ENCODE measurements at places on chromosomes 2 and 18.

DNA sequence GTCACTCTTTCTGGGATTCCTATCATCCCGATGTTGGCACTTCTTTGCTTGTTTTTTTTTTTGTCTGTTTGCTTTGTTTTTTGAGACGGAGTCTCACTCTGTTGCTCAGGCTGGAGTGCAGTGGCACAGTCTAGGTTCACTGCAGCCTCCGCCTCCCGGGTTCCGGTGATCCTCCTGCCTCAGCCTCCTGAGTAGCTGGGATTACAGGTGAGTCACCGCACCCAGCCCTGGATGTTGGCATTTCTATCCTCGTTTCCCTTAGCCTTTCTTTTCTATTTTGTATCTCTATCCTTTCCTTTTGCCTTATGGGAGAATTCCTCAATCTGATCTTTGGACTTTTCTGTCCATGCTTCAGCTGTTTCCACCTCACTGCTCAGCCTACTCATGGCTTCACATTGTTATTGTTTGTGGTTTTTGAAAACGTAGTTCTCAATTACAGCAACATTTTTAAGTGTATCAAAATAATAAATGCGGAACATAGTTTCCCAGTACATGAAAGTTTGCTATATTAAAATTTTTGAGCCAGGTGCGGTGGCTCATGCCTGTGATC is 62.1 kb upstream of the ZNF516 start:
- no peak for DNase-seq

GRCh38 chr2:1685957-1686783 is 58.1 kb downstream of the PXDN start:
- no peak for DNase-seq

GRCh38 chr2:66604976-66605375 is 170.1 kb downstream of the MEIS1 start:
- DNase-seq, result no peak

GRCh38 chr2:234550056-234550455 is 53.2 kb upstream of the ARL4C start:
- DNase-seq, result no peak

GRCh38 chr2:86794861-86795260 is 4.1 kb upstream of the CD8A start:
- no peak for DNase-seq

DNA sequence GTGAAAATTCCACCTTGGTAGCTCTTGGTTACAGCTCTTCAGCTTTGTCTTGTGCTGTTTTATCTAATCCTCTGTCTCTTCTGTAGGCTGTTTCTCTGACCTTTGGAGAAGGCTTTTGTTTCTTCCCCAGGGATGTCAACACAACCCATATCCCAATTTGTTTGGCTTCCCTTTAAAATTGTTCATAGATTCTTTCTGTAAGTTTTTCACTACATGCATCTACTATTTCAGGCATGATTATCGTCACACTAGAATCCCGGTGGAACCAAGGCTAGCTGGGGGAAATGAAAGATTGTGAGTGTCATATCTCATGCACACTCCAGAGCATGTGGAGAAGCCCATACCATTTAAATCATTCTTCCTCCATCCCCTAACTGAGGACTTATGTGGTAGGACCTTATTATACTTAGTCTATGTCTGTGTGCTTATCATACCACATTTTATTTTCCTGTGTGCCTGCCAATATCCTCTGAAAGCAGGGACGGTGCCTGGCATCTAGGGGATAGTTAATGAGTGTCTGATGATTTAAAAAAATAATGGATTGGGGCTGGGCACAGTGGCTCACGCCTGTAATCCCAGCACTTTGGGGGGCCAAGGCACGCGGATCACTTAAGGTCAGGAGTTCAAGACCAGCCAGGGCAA is 59.9 kb downstream of the CRIM1 start:
- DNase-seq, result no peak

DNA sequence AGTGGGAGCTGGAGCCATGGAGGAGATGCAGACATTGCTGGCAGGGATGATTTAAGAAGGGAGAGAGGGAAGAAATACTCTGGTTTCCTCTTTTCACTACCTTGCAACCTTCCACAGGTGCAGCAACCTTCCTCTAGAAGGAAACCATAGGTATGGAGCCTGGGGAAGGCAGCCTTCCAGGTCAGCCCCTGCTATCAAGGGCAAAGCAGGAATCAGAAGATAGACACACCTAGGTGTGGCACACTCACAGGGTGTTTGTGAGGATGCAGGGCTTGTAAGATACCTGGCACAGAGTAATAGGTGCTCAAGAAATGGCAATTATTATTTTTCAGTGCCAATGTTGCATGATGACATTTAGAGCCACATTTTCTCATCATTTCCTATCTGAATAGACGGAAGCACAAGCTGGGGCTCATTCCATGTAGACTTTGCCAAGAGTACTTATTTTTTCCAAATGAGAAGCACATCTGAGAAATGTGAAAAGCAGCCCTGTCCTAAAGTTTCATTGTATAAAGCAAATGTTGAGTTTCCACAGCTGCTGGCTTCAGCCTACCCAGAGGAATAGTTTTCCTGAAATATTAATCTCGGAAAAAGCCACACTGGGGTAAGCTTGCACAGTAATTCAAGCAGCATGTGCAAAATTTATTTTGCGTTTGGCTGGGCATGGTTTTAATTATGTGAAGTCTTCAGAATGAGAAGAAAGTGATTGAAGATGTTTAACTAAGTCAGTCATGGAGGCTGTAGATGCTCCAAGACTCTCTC is 20.6 kb downstream of the EVA1A start:
- DNase-seq, result no peak

GRCh38 chr2:215791481-215791937 is 221.8 kb downstream of the MREG start:
- DNase-seq, result no peak

GRCh38 chr2:144462266-144462665 is 57.7 kb downstream of the ZEB2 start:
- no peak for DNase-seq

DNA sequence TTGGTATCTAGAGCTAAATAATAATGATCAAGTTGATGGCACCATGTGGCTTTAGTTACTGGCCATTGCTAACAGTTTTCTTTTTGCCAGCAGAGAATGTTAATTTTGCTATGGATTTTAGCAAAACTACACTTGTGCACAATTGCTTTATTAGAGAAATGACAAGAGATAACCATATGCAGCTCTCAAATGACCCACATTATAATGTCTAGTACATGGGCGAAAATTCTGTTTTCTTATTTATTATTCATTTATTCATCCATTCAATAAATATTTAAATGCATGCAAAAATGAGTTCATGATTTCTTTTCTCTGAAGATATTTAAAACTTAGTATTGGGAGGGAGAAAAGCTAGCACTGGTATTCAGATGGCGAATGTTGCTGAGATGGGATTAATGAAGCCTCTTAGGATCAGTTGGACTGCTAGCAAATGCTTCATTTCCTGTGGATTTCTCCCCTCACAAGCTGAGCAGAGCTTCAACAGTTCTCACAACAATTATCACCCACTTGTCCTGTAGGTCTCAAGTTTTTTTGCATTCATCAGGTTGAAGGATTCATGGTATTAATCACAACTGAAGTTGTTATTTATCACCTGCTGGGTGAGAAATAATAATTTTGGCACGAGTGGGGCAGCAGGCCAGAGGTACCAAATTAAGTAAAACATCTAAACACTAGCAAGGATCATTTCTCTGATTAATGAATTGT is 95.2 kb downstream of the MTX2 start:
- no peak for DNase-seq

DNA sequence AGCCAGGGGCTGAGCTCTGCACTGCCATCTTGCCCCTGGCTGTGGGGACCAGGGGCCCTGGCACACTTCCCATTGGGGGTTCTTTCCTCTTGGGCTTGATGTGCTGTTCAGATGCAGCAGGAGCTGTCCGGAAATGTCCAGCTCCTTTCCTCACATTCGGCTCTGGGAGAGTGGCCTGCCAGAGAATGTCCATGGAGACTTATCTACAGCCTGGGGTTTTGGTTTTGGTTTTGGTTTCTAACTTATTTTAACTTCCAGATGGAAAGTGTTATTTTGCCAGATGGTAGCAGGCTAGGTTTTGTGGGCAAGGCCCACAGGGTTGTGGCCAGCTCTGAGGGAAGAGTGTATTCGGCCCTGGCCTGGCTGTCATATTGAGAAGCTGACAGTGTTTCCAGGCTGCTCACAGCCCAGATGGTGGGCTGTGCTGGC is 177.3 kb downstream of the ANKRD30B start:
- DNase-seq, result no peak

DNA sequence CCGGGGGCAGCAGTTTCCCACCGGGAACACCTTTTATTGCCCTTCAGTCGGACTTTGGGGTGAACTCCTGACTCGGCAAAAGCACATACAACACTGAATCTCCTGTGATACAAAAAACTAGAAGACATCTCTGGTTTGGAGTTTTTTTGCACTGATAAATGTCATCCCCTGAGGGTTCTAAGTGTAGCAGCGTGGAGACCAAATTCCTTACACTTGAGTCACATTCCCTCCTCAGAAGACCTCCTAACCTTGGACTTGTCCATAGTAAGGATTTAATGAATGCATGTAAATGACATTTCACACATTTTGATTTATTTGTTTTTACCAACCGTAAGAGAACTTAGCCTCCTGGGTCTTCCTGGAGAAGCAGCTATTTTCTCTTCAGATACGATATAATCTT is 54.0 kb upstream of the GPR45 start:
- DNase-seq, result no peak

- no peak for DNase-seq
Measured at GRCh38 chr2:85327160-85327821, 498 bp downstream of the TGOLN2 start.

- DNase-seq, result no peak
Measured at GRCh38 chr2:212646698-212647366, 108.2 kb upstream of the ERBB4 start.

GRCh38 chr2:80001701-80002101 is 302.9 kb downstream of the LRRTM1 start:
- DNase-seq, result no peak

- DNase-seq, result no peak
Measured at GRCh38 chr2:205730701-205731582, 48.6 kb downstream of the NRP2 start.

DNA sequence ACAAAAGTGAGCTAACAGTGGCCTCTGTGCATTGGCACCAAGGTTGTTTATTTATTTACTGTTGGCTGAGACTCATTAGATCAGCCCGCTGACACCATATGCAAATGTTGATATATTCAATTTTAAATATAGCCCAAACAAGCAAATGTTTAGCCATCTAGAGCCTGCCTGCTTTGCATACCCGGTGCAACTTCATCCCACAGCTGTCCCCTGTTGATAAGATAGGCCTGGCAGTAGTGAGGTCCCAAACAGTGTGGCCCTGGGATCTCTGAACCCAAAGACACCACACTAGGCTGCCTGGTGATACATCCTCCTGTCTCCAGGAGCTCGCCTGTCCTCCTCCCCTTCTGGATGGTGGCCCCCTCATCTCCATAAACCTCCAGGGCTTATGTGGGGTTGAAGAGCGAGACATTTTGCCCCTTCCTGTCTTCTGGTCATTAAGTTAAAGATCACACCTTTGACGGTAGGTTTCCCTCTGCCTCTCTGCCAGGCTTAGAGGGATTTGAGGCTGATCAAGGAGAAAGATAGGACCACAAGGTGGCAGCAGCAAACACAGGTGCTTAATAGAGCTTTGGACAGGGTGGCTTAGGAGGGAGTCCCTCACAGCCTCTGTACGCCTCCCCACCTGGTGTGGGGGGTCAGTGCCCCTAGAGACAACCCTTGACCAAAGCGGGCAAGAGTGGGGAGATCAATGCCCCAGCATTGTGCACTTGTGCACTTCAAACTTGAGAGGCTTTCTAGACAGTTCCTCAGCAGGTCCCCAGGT is 23.7 kb upstream of the MYO5B start:
- DNase-seq, result no peak

GRCh38 chr2:231170055-231170454 is 28.4 kb upstream of the ARMC9 start:
- no peak for DNase-seq

DNA sequence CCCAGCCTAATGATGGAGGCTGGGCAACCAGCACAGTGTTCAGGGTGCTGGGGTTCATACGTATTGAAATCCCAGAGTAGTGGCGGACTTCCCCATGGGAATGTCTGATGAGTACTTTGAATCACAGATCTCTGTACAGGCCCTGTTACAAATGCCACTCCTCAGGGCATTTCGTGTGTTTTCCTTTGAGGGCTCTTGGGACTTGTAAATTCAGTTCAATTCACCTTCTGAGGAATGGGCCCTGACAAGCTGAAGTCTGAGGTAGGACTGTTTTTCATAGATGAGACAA is 288 bp upstream of the RDH14 start:
- no peak for DNase-seq

GRCh38 chr2:181371782-181372645 is 85.2 kb upstream of the ITGA4 start:
- DNase-seq, result no peak

DNA sequence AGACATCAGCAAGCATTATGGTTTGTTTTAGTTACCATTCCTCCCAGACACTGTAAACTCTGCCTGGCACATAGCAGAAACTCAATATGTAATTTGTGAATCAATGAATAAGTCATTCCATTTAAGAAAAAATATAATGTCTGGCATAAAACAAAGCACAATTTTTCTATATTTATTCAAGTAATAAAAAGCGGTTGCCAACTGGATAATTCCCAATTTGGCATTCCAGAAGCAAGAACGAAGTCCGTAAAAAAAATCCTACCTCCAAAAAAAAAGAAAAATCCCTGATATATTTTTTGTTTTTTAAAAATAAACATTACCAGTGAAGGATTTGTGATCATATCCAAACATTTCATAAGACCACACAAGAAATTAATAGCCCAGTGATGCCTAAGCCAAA is 351.3 kb upstream of the LRRTM4 start:
- no peak for DNase-seq

- DNase-seq, result no peak
Measured at GRCh38 chr18:8341481-8342230, 267.6 kb upstream of the RAB12 start.

- no peak for DNase-seq
Measured at GRCh38 chr2:61910603-61911002, 5.1 kb downstream of the COMMD1 start.

- no peak for DNase-seq
Measured at GRCh38 chr2:113160962-113161361, 12.8 kb upstream of the PSD4 start.

DNA sequence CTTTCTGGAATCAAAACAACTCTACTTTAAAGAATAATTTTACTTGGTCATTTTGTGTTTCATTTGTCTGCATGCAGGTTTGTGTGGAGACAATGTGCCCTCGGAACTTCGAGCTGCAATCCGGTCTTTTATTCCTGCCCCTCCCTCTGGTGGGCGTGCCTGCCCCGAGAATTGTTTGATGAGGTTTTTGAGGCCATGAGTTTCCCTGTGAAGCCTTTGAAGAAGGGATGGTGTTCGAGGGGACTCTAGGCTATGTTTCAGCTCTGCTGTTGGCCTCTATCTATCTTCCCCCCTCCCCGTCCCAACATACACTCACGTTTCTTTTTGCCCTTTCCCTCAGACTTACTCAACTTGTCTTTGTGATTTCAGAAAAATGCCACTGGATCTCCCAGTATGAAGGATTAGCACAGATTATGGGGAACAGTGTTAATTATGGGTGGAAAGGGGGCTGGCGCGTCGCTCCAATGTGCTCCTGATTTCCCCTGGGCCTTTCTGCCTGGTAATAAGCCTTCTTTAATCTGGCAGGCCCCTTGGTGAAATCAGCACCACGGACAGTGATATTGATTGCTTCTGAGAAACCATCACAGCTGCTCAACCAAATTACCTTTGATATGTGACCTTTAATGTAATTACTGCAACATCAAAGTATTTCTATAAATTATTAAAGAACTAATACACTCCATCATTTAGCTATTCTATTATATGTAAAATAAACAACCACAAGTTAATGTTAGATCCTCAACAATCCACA is 82.2 kb downstream of the CELF4 start:
- no peak for DNase-seq
